BJ (cell line): ENCODE measurements at places on chromosomes 2 and 18.

DNA sequence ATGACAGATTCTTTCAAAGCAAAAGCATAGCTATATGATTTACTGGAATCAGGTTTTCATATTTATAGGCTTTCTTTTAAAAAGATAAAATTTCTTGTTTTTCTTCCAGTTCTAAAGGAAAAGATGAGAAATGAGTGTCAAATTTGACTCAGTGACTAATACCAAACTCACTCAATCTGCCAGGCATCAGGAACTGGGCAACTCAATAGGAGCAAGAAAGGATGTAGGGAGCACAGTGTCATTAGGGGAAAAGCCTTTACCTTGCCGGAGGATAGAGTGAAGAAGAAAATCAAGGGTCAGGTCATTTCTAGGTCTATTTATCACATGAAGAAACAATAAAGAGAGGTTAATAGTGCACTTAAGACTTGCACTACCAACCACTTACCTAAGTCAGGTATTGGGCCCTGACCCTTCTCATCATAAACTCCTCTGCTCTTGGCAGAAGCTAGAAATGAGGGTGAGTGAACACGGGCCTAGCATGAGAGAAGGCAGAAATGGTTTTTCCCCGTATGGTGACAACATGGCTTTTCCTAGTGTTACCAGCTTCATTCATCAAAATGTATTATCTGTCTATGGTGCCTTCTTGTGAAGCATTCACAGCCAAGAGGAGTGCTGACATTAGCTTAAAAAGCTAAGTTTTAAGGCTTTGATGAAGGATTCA, 151.0 kb downstream of the ARHGAP15 start:
- no peak for DNase-seq

DNA sequence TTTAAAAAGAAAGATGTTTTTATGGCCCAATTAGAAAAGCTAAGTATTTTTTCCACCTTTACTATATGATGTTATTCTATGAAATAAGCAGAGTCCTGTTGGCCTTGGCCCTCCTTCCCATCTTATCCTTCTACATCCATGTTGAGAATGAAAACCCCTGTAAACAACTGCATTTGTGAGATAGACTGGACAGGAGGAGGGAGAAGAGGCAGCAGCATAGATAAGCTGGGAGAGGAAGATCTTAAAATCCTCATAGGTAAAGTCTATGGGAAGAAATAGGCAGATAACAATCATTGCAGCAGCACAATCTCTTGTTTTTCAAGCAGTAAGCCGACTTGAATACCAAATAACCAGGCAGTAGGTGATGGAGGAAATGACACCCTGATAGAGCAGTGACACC, 207.6 kb upstream of the PARD3B start:
- no peak for DNase-seq

DNA sequence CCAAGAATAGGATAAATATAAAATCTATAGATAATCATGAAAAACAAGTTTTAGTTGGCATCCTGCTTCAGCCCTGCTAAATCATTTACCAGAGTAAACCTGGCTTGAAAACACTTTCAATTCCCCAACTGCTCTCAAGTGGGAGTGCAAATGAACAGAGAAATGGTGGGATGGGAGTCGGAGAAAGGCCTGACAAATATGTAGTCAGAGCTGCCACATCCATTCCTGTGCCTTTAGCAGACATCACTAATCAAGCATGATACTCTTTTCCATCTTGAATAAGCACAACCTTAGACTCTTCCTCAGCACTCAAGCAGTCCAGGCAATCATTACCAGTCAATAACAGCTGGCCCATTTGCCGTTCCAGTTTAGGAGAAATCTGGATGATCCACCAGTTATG, 101.3 kb downstream of the ANKRD44 start:
- DNase-seq: no peak

DNA sequence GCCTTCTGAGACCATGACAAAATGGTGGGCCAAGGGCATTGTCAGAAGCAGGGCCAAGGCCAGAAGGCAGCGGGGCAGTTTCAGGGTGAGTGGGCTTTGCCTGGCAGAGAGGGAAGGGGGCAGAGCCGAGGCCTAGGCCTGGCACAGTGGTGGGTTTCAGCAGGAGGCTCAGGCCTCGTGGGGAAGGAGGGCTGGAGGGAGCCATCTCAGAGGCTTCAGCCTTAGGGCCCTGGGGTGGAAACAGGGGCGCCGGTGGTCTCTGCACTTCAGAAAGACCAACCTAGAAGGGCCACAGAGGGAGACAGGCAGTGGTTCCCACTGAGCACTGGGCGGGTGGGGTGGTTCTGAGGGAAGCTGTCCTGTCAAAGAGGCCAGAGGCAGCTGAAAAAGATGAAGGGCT, 58.0 kb upstream of the SMAD7 start:
- DNase-seq: no peak

GRCh38 chr2:36450466-36451196, 95.1 kb downstream of the CRIM1 start:
- peak; percentile 75 for DNase-seq

DNA sequence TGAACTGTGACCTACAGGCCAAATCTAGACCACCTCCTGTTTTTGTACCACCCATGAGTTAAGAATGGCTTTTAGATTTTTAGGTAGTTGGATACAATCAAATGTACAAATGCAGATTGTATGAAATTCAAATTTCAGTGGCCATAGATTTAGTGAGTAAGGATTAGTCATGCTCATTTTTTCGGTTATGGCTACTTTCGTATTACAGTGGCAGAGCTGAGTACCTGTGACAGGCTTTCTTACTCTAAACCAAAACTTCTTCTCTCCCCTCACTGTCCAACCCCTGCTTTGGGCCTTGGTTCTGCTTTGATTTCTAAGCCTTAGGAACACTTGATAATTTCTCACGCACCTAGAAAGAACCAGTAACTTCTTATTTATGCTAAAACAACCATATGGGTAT, 82.1 kb downstream of the CDC42EP3 start:
- no peak for DNase-seq

- DNase-seq: peak; percentile 85
Measured at GRCh38 chr18:79366177-79367094, 29.3 kb upstream of the NFATC1 start.

- no peak for DNase-seq
Measured at GRCh38 chr2:186623084-186623483, 33.2 kb downstream of the ITGAV start.

GRCh38 chr2:14535156-14535555, 97.4 kb upstream of the LRATD1 start:
- DNase-seq: no peak

DNA sequence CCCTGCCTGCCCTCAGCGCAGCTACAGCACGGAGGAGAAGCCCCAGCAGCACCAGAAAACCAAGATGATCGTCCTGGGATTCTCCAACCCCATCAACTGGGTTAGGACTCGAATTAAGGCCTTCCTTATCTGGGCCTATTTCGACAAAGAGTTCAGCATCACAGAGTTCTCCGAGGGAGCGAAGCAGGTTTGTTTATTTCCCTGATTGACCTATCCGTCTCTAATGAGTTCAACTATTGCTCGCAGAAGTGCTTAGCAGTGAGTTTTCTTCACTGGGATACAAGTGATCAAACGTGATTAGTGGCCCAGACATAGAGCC, 639 bp downstream of the MAIP1 start:
- no peak for DNase-seq

DNA sequence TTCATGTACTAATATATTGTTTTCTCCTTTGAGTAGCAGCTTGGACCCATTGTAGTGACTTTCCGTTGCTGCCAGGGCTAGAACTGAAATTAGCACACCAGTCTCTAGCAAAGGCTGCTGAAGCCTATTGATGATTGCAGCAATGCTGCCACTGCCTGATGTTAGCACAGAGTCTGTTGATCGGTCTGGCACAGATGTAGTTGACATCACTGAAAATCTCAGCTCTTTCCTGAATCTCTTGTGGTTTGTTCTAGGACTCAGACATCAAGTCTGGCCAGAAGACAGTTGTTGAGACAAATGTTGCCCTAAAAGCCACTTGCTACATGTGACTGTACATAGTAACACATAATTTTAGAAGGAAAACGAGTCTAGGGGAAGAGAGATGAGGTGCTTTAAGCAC, 47.2 kb downstream of the VAPA start:
- DNase-seq: no peak
